Coronary artery (tissue), 2 donors: ENCODE measurements at places on chromosomes 6 and 20.
A peak's percentile ranks its signal among the peaks of the same experiment; 100 is the strongest.

GRCh38 chr6:14081126-14081525, 36.4 kb upstream of the CD83 start:
- DNase-seq, result no peak

DNA sequence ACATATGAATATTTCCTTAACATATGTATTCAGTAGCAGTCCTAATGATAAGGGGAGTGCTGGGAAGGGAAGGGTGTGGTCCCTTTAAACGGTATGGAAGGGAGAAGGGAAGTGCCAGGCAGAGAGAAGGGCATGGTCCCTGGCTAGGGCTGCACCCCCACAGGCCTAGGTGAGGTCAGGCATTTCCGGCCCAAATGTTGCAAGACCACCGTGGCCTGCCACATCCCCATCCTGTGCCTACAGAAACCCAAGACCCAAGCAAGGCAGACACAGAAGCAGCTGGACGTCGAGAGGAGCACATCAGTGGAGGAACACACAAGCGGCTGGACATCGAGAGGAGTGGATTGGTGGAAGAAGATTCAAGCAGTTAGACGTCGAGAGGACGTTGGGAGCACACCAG, 5.9 kb downstream of the RRAGD start:
- DNase-seq, result no peak

DNA sequence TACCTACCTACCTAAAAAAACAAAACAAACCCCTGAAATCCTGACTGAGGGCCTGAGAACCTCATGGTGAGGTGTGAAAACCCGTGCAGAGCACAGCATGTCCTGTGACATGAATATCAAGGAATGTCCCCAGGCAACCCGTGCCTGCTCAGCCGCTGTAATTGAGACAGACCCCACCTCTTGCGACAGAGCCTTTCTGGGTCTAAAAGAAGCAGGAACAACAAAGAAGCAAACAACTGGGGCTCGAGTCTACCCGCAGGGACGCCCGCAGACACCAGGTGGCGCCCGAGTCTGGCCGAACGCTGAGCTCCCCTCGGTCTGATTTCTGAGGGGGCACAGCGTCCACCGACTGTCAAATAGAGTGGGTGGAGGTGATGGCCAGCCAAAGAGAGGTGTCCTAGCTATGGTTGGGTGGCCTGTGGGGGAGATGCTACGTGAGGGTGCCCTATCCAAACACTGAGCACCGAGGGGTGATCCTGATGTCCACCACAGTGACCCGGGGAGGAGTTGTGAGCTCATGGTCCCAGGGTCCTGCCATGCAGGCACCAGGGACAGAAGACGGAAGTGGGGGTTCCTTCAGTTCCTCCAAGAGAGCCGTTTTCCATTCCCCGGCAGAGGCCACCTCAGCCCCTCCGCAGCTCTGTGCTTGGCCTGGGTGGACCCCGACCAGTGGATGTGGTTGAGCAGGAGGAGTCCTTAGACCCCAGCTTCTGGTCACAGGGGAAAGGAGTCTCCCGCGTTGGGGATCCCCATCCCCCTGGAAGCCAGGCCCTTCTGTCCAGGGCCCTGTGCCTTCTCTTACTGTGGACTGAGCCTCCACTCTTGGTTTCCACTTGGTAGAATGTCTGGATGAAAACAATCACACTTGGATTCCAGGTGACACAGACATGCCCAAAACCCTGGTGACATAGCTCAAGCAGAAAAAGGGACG, 268.2 kb downstream of the CDC5L start:
- DNase-seq, result peak; percentile 84

GRCh38 chr6:136303516-136303915, 13.9 kb upstream of the BCLAF1 start:
- DNase-seq, result no peak

- no peak for DNase-seq
These were observed 4.6 kb downstream of the SLC35F1 start for GRCh38 chr6:117911660-117912059.

DNA sequence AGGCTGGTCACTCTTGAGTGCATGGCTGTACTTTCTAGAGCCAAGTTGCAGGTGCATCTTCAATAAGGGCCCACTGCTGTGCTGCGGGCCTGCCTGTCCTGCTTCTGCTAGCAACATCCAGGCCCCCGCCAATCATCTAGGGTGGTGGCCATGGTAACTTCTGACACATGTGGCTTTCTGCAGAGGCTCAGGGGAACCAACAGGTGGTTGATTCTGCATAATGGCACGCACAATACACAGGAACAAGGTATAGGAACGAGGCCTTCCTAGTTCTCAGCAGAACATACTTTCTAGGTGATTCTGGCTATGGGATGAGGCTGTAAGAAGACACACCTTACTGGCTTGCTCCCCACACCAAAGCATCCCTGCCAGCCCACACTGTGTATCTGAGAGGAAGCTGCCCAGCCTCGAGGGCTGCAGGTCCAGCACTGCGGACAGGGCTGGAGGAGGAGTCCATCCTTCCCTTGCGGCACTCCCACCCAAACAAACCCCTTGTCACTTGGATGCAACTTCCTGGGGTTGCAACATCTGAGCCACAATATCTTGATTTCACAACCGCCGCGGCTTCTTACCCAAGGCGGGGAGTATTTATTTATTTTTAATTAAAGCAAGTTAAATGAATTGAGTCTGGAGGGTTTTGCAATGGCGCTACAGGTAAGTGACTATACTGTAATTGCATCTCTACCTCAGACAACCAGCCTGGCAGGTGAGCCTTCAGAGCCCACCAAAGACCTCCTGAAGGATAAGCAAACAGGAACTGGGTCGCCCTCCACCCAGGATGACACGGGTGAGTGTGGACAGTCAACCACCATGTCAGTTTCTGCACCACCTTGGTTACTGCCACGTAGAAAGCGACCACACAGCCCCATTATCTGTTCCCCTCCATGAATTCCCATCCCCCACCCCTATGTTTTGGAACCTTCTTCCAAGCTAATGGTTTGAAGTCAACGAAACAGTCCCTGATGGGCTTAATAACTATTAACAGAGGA, 49.6 kb downstream of the SULF2 start:
- DNase-seq, result no peak

GRCh38 chr6:23031986-23032385, 462.6 kb downstream of the HDGFL1 start:
- no peak for DNase-seq

GRCh38 chr6:25694366-25694765, 42.4 kb downstream of the SCGN start:
- DNase-seq, result no peak

- no peak for DNase-seq
These were observed 891.7 kb downstream of the C6orf118 start for GRCh38 chr6:164417537-164418261.

DNA sequence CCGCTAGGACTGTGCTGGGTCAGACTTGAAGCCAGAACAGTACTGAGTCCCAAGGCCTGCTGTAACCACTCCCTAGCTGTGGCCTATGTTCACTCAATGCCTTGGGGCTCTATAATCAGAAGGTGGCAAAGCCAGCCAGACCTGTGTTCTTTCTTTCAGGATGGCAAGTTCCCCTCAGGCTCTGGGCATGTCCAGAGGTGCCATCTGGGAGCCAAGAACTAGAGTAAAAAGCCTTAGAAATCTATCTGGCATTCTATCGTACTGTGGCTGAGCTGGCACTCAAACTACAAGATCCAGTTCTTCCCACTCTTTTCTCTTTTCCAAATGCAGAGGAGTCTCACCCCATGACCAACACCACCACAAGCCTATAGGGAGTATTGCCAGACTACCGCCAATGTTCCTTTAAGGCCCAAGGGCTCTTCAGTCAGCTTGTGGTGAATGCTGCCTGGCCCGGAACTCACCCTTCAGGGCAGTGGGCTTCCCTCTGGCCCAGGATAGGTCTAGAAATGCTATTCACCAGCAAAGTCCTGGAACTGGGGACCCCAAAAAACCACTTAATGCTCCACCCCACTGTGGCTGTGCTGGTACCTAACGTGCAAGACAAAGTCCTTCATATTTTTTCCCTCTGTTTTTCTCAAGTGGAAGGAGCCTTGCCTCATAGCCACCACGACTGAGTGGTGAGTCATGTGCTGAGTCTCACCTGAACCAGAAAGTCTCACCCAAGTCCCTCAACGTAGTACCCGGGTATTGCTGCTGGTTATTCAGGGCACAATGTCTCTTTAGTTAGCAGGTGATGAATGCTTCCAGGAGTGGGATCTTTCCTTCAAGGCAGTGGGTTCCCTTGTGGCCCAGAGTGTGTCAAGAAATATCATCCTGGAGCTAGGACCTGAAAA, 8.6 kb upstream of the SIRPB2 start:
- DNase-seq, result peak; percentile 29

DNA sequence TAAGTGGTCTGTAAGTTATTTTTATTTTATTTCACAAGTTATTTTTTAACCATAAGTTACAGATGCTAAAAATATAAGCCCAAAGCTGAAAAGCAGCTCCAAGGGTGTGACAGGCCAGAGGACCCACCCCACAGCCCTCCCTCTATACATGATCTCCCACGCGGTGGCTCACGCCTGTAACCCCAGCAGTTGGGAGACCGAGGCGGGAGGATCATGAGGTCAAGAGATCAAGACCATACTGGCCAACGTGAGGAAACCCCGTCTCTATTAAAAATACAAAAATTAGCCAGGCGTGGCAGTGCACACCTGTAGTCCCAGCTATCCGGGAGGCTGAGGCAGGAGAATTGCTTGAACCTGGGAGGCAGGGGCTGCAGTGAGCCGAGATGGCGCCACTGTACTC, 32.2 kb downstream of the COL11A2 start:
- DNase-seq, result no peak

GRCh38 chr20:62234339-62234738, 4.0 kb upstream of the OSBPL2 start:
- no peak for DNase-seq

DNA sequence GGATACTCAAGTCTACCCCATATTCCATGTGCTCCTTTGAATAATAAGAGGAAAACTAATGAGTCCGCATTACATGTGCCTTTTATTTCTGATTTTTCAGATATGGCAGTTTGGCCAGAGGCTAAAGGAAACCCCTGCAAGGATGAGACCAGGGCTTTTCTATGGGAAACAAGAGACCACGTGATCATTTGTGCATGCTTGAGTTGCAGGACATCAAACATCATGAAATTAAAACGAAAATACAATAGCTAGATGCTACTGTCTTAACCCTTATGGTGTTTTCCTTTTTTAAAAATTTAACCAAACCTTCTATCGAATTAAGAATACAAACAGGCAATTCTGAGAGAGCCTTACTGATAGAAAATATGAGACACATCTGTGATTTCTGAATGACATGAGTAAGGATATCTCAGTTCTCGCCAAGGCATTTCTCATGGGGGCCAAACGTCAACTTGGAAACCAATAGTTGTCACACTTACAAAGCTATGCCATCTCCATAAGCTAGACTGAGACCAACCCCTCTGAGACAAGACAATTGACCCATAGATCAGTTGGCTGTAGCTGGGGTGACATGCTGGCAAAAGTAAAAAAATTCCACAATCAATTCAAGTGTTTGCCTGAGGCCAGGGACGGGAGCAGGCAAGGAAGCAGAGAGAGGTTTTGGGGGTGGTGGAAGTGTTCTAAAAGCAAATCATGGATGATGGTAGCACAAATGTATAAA, 52.8 kb downstream of the RIPOR2 start:
- no peak for DNase-seq

- DNase-seq, result no peak
These were observed 45.6 kb upstream of the BEND6 start for GRCh38 chr6:56909115-56909907.

- DNase-seq, result no peak
These were observed 20.2 kb downstream of the RNF8 start for GRCh38 chr6:37373822-37374471.

DNA sequence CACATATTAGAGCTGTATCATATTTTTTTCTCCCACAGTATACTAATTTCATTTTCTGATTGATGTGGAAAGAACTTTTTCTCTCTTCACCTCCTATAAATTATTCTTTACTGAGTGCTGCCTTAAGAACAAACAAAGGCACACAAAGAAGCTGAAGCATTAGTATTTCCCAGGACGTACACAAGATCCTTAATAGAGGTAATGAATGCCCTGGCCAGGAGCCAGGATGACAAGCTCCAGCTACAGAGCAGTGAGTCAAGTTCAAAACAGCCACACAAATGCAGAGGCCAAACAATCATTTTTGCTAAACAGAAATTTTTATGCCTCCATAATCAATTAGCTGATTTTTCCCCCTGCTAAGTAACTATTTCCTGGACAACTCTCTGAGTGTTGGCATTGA, 639.6 kb downstream of the EPHA7 start:
- no peak for DNase-seq

GRCh38 chr6:18481870-18482269, 94.7 kb downstream of the RNF144B start:
- DNase-seq, result no peak

- no peak for DNase-seq
These were observed 141.0 kb upstream of the MLN start for GRCh38 chr6:33944686-33945411.

- no peak for DNase-seq
These were observed 192.1 kb upstream of the CCN2 start for GRCh38 chr6:132143258-132143657.

DNA sequence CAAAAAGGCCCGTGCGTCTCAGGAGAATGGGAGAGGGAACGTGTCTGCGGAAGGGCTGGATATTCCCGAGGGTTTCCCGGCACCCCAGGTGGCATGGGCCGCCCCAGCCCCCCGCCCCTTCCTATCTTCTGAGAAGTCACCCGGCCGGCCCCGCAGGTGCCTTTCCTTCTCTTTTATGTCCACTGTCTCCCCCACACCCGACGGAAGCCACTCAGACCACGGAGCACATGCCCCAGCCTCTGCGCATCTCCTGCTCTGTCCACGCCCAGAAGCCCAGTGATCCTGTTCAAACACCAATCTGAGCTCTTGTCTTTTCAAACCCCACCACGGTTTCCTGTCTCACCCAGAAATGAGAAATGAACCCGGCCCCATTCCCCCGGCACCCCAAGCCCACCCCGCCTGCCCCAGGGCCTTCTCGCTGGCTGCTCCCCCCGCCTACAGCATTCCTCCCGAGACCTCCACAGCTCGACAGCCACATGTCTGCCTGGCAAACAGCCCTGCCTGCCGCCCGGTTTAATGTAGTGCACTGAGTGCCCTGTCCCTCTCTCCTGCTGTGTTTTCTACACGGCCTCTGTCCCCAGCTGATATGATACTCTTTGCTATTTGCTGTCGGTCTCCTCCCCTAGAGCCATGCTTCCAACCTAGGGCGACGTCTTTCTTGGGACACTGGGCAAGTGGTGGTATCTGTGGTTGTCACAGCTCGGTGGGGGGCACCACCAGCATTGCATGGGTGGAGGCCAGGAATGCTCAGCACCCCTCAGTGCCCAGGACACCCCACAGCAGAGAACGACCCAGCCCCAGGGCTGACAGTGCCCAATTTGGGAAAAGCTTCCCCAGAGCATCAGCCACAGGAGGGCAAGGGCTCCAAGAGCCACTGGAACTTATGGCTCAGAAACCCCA, 182.7 kb downstream of the TAF4 start:
- no peak for DNase-seq
